ENCODE measurements at places on chromosomes 5 and 9. TPM values are rescaled to one million over a fixed set of nuclear protein-coding genes. Genes with fewer than 3 reads are reported as not detected.

STOM gene
- total RNA-seq, result 312 TPM

ECSCR gene
- total RNA-seq, result 14.8 TPM

KYAT1 gene
- total RNA-seq, result 4.6 TPM

SLCO6A1 gene
- total RNA-seq, result not detected

STPG3 gene
- total RNA-seq, result not detected

PLEKHG4B gene
- total RNA-seq, result 1.9 TPM

EEIG1 gene
- total RNA-seq, result 10.9 TPM

GABRA1 gene
- not detected for total RNA-seq

Data from sigmoid colon (tissue), 7 donors.